ENCODE measurements at places on chromosomes 12 and 14.

DNA sequence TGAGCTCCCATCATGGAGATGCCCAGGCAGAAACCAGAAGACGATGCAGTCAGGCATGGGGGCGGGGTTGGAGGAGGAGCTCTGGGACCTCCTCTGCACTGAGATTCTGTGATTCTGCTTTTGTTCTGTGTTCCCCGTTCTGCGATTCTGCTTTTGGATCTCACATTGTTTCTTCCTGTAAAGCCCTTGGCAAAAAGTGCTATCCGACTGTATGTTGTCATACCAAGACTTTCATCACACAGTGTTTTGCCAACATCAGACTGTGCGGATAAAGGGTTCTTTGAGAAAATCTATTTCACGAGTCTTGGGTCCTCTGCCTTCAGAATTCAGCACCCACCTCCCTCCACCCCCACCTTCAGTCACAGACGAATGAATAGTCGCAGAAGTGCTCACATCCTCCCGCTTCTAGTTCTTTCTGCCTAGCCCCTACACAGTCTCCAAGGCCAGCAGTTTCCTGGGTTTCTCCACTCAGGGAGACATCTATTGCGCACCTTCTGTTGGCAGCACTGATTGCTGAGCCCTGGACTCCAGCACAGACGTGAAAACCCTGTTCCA, 24.7 kb upstream of the PWP1 start:
- DNase-seq = no peak

GRCh38 chr14:64725879-64726584, 21.8 kb downstream of the PLEKHG3 start:
- DNase-seq = no peak

GRCh38 chr14:84144166-84144565, 1385.8 kb upstream of the FLRT2 start:
- no peak for DNase-seq

DNA sequence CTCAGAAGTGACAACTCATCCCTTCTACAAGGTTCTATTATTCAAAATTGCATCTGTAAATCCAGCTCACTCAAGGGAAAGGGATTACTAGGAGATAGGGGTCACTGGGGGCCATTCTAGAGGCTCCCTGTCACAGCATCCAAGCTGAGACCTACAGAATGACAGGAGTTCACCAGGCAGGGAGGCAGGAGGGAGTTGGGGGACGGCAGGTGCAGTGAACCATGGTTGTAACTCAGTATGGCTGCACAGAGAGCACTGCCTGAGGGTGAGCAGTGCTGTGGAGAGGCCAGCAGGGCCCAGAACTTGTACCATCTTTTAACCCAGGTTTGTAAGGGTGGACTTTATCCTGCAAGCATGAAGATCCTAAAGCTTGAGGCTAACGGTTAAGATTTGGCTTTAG, 37.9 kb upstream of the SINHCAF start:
- no peak for DNase-seq
